Ureter (tissue), 1 donor: ENCODE measurements at places on chromosomes 5 and 9.
A peak's percentile ranks its signal among the peaks of the same experiment; 100 is the strongest.

DNA sequence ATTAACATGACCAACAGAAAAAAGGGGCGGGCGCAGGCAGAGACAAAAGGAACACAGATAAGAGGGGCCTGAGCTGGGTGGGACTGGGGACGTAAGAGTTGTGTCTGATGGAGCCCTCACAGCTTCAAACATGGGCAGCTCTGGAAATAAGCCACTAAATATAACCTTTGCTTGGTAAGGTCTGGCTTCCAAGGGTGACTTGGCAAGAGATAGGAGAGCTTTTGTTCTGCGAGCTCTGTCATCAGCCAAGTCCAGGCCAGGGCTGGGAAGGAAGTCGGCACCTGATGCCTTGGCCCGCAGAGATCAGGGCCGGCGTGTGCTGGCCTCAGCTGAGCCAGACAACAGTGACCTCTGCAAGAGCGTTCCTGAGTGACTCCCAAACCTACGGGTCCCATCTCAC, 11.8 kb downstream of the TRUB2 start:
- no peak for DNase-seq

DNA sequence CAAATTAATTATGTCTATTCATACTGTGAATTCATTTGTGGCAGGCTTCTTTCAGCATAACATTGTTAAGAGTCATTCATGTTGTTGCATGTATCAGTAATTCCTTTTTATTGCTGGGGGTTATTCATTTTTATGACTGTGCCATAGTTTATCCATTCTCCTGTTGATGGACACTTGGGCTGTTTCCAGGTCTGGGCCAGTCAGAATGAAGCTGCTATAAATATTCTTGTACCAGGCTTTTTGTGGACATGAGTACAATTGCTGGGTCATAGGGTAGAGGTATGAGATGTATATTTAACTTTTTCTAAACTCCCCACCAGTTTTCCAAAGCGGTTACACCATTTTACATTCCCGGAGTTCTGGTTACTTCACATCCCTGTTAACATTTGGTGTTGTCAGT, 13.6 kb downstream of the PRPF4 start:
- no peak for DNase-seq

DNA sequence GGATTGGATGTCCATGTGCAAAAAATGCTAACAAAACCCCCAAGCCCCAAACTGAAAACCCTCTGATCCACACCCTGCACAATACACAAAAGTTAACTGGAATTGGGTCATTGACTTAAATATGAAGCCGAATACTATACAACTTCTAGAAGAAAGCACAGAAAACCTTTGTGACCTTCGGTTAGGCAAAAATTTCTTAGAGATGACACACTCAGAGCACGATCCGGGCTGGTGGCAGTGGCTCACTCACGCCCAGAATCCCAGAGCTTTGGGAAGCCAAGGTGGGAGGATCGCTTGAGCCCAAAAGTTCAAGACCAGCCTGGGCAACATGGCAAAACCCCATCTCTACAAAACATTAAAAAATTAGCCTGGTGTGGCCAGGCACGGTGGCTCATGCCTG, 1.8 kb upstream of the DIPK1B start:
- DNase-seq: no peak

GRCh38 chr9:16921855-16922254, 51.4 kb upstream of the BNC2 start:
- no peak for DNase-seq

DNA sequence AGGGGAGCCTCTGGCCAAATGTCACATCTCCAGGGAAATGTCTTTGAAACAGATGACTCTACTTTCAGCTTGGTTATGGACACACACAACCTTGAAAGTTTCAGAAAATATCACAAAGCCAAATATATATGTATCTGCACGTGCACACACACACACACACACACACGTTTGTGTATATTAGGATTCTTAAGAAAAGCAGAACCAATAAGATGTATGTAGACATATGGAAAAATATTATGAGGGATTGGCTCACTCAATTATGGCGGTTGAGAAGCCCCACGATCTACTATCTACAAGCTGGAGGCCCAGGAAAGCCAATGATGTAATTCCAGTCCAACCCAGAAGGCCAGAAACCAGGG, 194.9 kb downstream of the PALM2AKAP2 start:
- no peak for DNase-seq

DNA sequence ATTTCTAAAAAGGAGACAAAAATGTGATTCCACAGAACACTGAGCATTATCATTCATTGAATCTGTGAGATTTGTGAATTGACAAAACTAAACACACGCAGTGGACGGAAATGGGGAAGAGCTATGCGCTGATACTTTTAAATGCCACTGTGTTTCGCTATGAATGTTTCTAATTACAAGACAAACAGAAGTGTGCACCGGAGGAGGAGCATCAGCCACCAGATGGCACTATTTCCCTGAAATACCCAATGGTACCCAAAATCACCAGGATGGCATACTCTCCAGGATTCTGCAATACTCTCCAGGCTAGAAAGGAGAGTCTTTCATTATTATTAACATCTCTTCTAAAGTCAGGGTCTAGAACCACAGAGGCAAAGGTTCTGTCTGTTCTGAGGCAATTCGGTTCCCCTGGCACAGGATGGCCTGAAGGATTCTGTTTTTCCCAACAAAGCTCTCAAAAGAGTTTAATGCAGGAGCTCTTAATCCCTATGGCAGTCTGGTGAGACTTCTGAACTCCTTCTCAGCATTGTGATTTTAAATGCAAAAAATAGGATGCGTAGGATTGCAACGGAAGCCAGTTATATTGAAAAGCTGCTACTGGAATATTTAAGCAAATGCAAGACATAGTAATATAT, 13.8 kb upstream of the PUM3 start:
- DNase-seq: peak; percentile 77

DNA sequence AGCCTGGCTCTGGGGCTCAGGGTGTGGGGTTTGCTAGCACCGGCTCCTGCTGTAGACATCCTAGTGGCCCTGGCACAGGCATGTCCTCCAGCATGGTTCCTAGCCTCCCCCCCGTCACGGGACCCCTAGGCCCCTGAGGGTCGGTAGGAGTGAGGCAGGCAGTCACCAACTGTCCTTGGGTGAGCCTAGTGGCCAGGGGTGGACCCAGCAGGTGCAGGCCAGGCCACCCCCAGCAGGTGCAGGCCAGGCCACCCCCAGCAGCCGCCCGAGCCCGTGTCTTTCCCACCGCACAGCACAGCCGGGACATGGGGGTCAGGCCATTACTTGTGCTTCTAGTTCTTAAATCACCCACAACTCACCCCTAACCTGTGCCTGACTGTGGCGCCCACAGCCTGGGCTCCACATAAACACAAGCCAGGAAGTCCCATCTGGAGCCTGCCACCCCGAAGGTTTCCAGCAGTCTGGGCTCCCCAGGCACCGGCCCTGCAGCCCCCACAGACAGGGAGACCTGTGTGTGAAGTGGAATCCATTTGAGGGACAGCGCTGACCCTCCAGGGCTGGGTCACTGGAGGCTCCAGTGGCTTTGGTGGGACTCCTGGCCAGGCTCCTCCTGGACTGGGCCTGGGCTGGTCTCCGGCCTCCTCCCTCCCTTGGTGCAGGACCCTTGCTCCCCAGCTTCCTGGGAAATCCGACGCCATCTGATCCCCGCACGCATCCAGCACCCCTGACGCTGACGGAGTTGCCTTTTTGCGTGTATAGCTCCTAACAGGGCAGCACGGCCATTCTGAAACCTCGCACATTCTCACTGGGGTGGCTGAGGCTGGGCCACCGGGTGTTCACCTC, 114.1 kb upstream of the LPCAT1 start:
- DNase-seq: no peak

DNA sequence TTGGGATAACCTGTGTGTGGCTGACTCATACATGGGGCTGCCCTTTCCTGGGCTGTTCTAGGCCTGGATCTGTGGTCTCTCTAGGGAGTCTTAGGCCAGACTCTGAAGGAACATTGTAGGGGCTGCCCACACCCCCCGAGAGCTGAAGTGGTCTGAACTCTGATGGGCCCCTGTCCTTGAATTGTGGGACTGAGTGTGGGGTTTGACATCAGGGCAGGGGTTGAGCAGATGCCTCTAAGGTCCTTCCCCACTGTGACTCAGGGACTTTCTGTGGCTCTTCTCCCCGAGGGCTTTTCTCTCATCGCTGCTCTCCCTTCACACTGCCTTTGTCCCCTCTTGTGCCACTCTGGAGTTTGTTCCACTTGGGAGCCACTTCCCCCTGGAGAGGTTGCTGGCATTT, 215.0 kb downstream of the MELK start:
- no peak for DNase-seq

DNA sequence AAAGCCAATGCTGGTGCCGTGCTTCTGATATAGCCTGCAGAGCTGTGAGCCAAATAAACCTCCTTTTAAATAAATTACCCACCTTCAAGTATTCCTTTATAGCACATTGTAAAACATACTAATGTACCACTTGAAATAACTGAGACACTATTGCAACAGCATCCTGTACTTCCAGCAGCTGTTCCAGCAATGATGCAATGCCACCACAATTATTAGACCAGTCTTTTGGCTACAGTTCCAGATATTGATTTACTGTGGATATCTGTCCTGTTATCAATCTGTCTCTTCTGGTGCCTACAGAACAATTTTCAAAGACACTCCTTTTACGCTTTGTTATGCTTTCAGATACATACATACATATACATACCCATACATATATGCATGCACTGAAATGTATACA, 567.9 kb downstream of the TAF11L14 start:
- no peak for DNase-seq

- no peak for DNase-seq
Observed at GRCh38 chr5:28380167-28380566, 1341.8 kb upstream of the CDH9 start.

GRCh38 chr5:150052226-150052955, 34.0 kb downstream of the CSF1R start:
- no peak for DNase-seq

DNA sequence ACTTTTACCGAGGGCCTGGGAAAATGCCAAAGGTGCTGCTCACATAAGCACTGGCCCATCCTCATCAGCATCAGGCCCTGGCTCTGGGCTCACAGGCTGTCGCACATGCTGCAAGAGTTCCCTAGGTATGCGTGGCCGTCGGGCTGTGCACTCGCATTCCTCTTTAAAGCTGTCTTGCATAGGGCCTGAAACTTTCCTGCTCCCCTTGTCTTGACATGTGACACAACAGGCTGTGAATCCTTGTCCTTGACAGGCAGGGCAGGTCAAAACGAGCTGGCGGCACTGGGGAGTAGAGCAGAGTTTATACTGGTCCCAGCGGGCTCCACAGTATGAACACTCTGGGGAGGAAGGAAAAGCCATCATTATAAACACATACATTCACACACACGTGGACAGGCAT, 30.7 kb downstream of the TSTD2 start:
- no peak for DNase-seq

DNA sequence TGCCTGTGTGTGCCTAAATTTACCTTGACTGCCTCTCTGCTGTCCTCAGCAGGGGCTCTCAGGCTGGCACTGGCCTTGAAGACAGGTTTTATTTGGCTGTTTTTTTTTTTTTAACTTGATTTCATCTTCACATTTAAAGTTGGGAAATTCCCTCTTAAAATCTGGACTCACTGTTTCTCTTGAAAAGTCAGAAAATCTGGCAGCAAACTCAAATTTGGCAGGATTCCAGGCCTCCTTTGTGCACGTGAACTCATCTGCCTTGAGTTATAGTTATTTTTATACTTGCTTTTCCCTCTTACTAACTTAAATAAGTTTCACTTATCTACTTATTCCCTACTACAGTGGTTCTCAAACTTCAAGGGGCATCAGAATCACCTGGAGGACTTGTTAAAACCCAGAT, 118.4 kb upstream of the MAP3K1 start:
- DNase-seq: no peak

DNA sequence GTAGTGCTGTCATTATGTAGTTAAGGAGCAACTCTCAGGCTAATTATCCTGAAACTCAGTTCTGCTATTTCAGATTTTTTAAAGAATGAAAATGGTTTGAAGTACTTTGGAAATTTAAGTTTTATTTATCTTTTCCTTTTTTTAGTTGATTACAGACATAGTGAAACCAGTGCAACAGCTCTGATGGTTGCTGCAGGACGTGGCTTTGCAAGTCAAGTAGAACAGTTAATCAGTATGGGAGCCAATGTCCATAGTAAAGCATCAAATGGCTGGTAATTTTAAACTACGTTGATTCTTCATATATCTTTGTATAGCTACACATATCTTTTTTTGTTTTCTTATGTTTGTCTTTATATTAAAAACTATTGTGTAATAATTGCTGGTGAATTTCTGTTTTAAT, 34.9 kb downstream of the YTHDC2 start:
- DNase-seq: no peak

DNA sequence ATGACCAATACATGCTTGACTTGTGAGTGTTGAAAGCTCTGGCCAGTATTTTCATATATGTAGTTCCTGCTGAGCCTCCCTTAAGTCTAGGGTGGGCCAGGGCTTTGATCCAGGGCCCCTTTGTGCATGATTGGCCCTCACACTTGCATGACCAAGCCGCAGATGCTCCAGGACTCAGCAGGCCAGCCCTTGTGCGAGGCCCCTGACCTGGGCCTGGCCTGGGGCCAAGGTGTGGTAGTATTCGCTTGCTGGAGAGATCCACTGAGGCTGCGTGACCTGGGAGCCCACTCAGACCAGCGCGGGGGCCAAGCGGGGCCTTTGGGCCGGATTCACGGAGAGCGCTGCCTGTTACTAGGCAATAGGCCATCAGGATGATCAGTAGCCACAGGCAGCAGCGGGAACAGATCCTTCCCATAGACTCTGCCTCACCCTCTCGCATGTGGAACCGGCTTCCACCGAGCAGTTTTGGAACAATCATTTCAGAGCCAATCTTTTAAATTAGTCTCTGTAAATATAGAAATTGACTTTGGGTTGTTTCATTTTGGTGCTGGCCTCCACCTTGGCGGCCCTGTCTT, 79.0 kb upstream of the PTCH1 start:
- DNase-seq: no peak
